Ovary (tissue), 10 donors: ENCODE measurements at places on chromosomes 4 and X. TPM values are rescaled to one million over a fixed set of nuclear protein-coding genes. Genes with fewer than 3 reads are reported as not detected.

Gene ALAS2
- total RNA-seq: 0.84 TPM

DNA sequence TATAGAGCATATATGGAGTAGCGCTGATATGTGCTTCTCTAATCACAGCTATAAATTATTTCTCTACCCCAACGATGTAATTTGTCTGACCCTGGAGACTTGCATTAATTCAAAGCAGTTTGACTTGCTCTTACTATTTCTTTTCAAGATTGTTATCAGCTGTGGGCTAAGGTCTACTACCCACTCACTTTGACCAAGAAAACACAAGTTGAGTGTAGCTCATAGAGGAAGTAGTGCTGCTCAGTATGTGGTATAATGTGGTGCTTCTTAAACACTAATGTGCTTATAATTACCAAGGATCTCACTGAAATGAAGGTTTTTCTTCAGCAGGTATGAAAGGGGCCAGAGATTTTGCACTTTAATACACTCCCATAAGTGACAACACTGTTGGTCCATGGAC is 70.1 kb downstream of the INPP4B start:
- no peak overlapping the region for H3K27ac ChIP-seq
- H3K27me3 ChIP-seq: no peaks in the 10 kb centered on the region
- H3K36me3 ChIP-seq: no peaks in the 10 kb centered on the region
- H3K4me3 ChIP-seq: no peak overlapping the region
- DNase-seq: no peak

Gene ZXDA
- 7.0 TPM for total RNA-seq

Gene RPS3A
- total RNA-seq: 4,184 TPM

- H3K4me3 ChIP-seq: no peak overlapping the region
- no peak for DNase-seq
- H3K36me3 ChIP-seq: no peaks in the 10 kb centered on the region
- no peaks in the 10 kb centered on the region for H3K27me3 ChIP-seq
- H3K4me1 ChIP-seq: peaks cover 14% of the 10 kb centered on the region
Observed at GRCh38 chr4:89245459-89245858, 62.1 kb downstream of the GPRIN3 start.

Gene TAB3
- total RNA-seq: 22.1 TPM

- peaks cover 1% of the 10 kb centered on the region for H3K4me1 ChIP-seq
- H3K27me3 ChIP-seq: no peaks in the 10 kb centered on the region
- H3K27ac ChIP-seq: no peak overlapping the region
Observed at GRCh38 chr4:6221851-6222760, 21.8 kb upstream of the JAKMIP1 start.

Gene IBSP
- not detected for total RNA-seq

- no peaks in the 10 kb centered on the region for H3K27me3 ChIP-seq
- H3K36me3 ChIP-seq: no peaks in the 10 kb centered on the region
- H3K4me3 ChIP-seq: no peak overlapping the region
- no peak overlapping the region for H3K27ac ChIP-seq
Observed at GRCh38 chr4:72513227-72513626, 55.8 kb downstream of the ADAMTS3 start.
